ENCODE measurements at places on chromosomes 12 and 14. TPM values are rescaled to one million over a fixed set of nuclear protein-coding genes. Genes with fewer than 3 reads are reported as not detected.

The PTPRO gene
- not detected for total RNA-seq

The SRRM4 gene
- total RNA-seq, result not detected

The SMIM41 gene
- total RNA-seq, result not detected

The FOXN3 gene
- 3.5 TPM for total RNA-seq

The KRT73 gene
- not detected for total RNA-seq

The ASB2 gene
- 0.44 TPM for total RNA-seq

The CLEC9A gene
- not detected for total RNA-seq

The CLEC4A gene
- total RNA-seq, result not detected

The GPRC5A gene
- 290 TPM for total RNA-seq

The AP5M1 gene
- total RNA-seq, result 23.2 TPM

The VRTN gene
- total RNA-seq, result 0.03 TPM

The HOXC6 gene
- total RNA-seq, result 4.4 TPM

The SAMD4A gene
- 12.0 TPM for total RNA-seq

The ACSM4 gene
- not detected for total RNA-seq

The FAM90A1 gene
- 0.21 TPM for total RNA-seq

The PRB3 gene
- total RNA-seq, result not detected

The INF2 gene
- 127 TPM for total RNA-seq

The TROAP gene
- total RNA-seq, result 81.1 TPM

The CKB gene
- total RNA-seq, result 147 TPM

The WNT1 gene
- 0.07 TPM for total RNA-seq

The GPR132 gene
- total RNA-seq, result 0.60 TPM

The ASIC1 gene
- 5.3 TPM for total RNA-seq

The ESR2 gene
- total RNA-seq, result 0.08 TPM

The CCND2 gene
- total RNA-seq, result not detected

The TSPAN31 gene
- 23.5 TPM for total RNA-seq

The GDF11 gene
- total RNA-seq, result 3.8 TPM

The DEPDC4 gene
- 0.28 TPM for total RNA-seq

The ANO4 gene
- 0.07 TPM for total RNA-seq

The BICDL1 gene
- 4.1 TPM for total RNA-seq

The STON2 gene
- total RNA-seq, result 2.6 TPM

The NPFF gene
- total RNA-seq, result not detected

The RHOJ gene
- not detected for total RNA-seq

The SLC17A8 gene
- not detected for total RNA-seq

The DHRS2 gene
- total RNA-seq, result 6.3 TPM

The POU6F1 gene
- 1.3 TPM for total RNA-seq
